ENCODE measurements at places on chromosomes 2 and 18.

GRCh38 chr18:7597500-7597899 is 30.4 kb downstream of the PTPRM start:
- DNase-seq, result no peak

- DNase-seq, result no peak
Observed at GRCh38 chr18:13500227-13500865, 226.0 kb downstream of the FAM210A start.

DNA sequence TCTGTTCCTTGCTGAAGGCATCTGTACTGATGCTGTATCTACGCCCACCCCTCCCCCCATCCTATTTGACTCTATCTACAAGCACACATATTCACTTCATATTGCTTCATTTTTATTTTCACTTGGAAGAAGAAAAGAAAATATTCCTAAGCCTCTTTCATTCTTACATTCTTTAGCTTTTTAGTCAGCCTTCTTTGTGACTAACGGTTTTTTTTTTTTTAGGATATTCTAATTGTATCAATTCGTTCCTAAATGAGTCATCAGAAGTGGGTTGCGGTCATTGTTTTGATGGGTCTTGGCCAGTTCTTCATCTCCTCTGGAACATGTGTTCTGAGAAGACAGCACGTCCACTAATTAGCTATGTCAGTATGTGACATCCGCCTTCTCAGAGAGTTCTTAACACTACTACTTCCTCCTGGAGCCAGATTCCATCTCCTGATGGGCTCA is 88.7 kb downstream of the MYO1B start:
- DNase-seq, result no peak

- DNase-seq, result no peak
Observed at GRCh38 chr2:134220344-134220974, 33.4 kb upstream of the MGAT5 start.

DNA sequence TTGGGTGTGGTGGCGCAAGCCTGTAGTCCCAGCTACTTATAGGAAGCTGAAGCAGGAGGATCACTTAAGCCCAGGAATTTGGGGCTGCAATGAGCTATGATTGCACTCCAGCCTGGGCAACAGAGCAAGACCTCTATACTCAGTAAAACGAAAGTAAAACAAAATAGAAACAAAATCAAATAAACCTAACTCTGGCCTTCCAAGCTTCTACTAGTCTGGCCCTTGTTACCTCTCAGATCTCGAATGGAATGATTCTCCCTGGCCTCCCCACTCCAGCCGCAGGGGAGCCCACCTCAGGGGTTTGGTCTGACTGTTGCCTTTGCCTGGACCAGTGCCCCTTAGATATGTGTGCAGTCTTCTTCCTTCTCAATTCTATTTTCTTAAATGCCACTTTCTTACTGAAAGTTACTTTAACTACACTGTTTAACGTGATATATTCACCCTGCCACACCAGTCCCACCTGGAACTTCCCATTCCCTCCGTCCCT is 160.0 kb upstream of the GCFC2 start:
- DNase-seq, result no peak

- peak; percentile 67 for DNase-seq
Observed at GRCh38 chr2:27735263-27735904, 36.1 kb upstream of the MRPL33 start.

DNA sequence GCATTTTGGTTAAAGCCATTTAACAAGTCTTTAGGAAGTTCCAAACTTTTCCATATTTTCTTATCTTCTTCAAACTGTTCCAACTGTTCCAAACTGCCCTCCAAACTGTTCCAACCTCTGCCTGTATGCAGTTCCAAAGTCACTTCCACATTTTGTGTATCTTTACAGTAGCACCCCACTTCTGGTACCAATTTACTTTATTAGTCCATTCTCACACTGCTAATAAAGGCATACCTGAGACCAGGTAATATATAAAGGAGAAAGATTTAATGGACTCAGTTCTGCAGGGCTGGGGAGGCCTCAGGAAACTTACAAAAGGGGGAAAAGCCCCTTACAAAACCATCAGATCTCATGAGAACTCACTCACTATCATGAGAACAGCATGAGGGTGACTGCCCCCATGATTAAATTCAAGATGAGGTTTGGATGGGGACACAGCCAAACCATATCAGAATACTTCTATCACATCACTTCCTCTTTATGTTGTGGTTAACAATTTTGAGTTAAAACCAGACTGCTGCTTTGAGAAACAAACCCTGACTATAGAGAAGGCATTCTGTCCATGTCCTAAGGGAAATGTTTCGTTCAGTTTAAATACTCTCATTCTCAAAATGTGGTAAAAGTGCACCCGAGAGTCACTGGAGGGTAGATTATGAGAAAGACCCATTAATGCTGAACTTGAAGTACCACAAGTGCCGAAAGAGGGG is 11.0 kb downstream of the IL18R1 start:
- no peak for DNase-seq

- DNase-seq, result no peak
Observed at GRCh38 chr18:62505669-62506494, 16.9 kb upstream of the ZCCHC2 start.

GRCh38 chr2:161265874-161266273 is 42.4 kb upstream of the PSMD14 start:
- no peak for DNase-seq

- DNase-seq, result no peak
Observed at GRCh38 chr18:35289293-35289692, 736 bp downstream of the ZSCAN30 start.

All from omental fat pad (tissue), 4 donors.